Common myeloid progenitor, CD34-positive (primary cell): ENCODE measurements at places on chromosomes 4 and X.

GRCh38 chr4:53436251-53436650 is 58.8 kb downstream of the FIP1L1 start:
- H3K27me3 ChIP-seq = no peaks in the 10 kb centered on the region
- no peak overlapping the region for H3K27ac ChIP-seq
- no peak for DNase-seq
- no peaks in the 10 kb centered on the region for H3K4me1 ChIP-seq
- no peak overlapping the region for H3K4me3 ChIP-seq

- H3K4me1 ChIP-seq = no peaks in the 10 kb centered on the region
- no peak overlapping the region for H3K27ac ChIP-seq
- no peak overlapping the region for H3K4me3 ChIP-seq
Measured at GRCh38 chr4:95470622-95471021, 78.2 kb downstream of the UNC5C start.

DNA sequence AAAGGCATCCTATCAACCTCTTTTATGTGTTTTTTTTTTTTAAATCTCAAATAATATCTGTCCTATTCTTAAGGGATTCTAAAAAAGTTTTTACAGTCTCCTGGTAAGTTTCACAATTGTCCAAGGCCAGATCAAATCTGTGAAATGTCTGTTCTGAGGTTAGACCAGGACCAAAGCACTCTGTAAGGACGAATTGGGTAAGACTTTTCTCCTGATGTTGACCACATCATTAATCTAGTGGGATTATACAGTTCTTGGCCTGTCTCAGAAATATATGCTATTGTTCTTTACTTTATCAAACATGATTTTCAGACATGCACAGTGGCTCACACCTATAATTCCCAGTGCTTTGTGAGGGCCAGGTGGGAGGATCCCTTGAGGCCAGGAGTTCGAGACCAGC is 45.8 kb upstream of the TMEM131L start:
- H3K36me3 ChIP-seq = no peaks in the 10 kb centered on the region
- no peak overlapping the region for H3K27ac ChIP-seq
- no peak for DNase-seq
- no peak overlapping the region for H3K4me3 ChIP-seq
- no peaks in the 10 kb centered on the region for H3K4me1 ChIP-seq
- H3K27me3 ChIP-seq = no peaks in the 10 kb centered on the region

- no peaks in the 10 kb centered on the region for H3K27me3 ChIP-seq
- no peak overlapping the region for H3K4me3 ChIP-seq
- DNase-seq = no peak
- H3K4me1 ChIP-seq = no peaks in the 10 kb centered on the region
- no peak overlapping the region for H3K27ac ChIP-seq
- H3K36me3 ChIP-seq = no peaks in the 10 kb centered on the region
Measured at GRCh38 chrX:37659047-37659446, 26.5 kb upstream of the XK start.

- H3K27me3 ChIP-seq = no peaks in the 10 kb centered on the region
- no peak overlapping the region for H3K4me3 ChIP-seq
- no peak overlapping the region for H3K27ac ChIP-seq
- H3K36me3 ChIP-seq = peaks cover 3% of the 10 kb centered on the region
- peak; percentile 71 for DNase-seq
Measured at GRCh38 chr4:150482581-150482980, 99.4 kb upstream of the MAB21L2 start.

GRCh38 chr4:145315811-145316225 is 135.4 kb upstream of the OTUD4 start:
- no peak overlapping the region for H3K27ac ChIP-seq
- no peak overlapping the region for H3K4me3 ChIP-seq
- DNase-seq = no peak
- H3K27me3 ChIP-seq = no peaks in the 10 kb centered on the region

DNA sequence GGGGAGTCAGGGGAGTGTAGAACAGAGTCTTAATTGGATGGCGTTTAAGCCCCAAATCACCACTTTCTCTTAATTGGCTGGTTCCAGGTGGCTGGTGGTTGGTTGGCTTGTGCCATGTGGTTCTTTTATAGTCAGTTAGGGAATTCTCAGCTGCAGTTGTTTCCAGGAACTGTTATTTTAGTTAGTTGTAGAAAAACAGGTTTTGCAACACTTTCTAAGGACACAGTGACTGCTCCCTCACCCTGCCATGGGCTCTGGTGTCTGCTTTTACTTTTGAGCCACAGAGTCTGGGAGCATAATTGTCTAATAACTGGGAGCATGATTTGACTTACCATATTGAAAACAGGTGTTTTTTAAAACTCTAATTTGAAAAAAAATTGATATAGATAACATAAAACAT is 75.8 kb upstream of the PCDH18 start:
- no peaks in the 10 kb centered on the region for H3K27me3 ChIP-seq
- H3K36me3 ChIP-seq = no peaks in the 10 kb centered on the region
- no peak overlapping the region for H3K4me3 ChIP-seq
- no peak for DNase-seq
- no peak overlapping the region for H3K27ac ChIP-seq

DNA sequence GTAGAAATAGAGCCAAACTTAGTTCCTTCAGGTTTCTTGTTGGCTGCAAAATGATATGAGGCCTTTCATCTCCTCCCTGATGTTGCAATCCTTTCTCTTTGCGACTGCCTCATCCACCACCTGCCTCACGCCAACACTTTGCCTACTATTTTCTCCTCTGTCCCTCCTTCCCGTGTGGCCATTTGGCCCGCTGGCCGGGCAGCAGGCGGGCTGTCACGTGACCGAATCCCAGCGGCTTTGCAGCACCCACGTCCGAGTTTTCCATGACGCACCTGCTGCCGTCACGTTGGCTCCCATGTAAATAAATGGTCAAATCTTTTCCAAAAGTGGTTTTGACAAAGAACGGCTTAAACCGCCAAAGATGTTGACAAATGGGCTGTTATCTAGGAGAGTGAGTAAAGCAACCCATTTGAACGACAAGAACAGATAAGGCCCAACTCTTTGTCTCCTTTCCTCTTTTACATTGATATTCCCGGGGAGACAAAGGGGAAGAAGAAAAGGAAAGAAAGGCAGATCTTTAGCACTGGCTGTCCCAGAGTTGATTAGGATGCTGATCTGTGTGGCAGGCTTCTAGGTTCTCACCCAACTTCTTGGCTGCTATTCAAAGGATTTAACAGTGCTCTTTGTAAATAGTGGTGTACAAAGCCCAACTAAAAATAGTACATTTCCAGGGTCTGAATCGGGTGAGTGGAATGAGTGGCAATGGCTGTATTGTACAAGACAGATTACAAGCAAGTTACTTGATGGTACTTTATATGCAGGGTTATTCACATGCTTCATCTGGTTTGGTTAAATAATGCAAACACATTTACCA is 174.2 kb upstream of the JADE1 start:
- no peak overlapping the region for H3K27ac ChIP-seq
- no peak for DNase-seq
- H3K4me3 ChIP-seq = no peak overlapping the region
- no peaks in the 10 kb centered on the region for H3K4me1 ChIP-seq

GRCh38 chr4:6914448-6914847 is 4.8 kb downstream of the TBC1D14 start:
- no peak for DNase-seq
- H3K4me3 ChIP-seq = no peak overlapping the region
- H3K4me1 ChIP-seq = peaks cover 68% of the 10 kb centered on the region
- H3K27ac ChIP-seq = no peak overlapping the region

- H3K27me3 ChIP-seq = no peaks in the 10 kb centered on the region
- no peak for DNase-seq
- no peak overlapping the region for H3K4me3 ChIP-seq
- no peak overlapping the region for H3K27ac ChIP-seq
- H3K4me1 ChIP-seq = peaks cover 25% of the 10 kb centered on the region
- H3K36me3 ChIP-seq = no peaks in the 10 kb centered on the region
Measured at GRCh38 chr4:3374011-3374645, 67.6 kb upstream of the HGFAC start.

DNA sequence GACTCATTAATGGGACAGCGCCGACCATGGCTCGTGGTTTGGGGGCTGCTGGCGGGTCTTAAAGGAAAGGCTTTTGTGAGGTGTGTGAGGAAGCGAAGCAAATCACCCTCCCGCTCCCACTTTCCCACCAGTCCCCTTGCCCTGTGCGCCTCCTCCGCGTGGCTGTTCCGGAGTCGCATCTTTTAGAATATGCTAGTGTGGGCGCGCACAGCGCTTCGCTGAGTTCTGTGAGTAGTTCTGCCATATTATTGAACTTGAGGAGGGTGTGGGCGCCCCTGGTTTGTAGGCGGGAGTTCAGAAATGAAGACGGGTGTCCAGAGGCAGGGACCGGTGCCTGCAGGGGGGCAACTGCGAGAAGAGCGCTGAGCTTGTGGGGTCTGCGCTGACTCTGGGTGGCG is 49.1 kb downstream of the ZNF141 start:
- H3K27me3 ChIP-seq = no peaks in the 10 kb centered on the region
- no peaks in the 10 kb centered on the region for H3K36me3 ChIP-seq
- no peak overlapping the region for H3K4me3 ChIP-seq
- no peak overlapping the region for H3K27ac ChIP-seq
- H3K4me1 ChIP-seq = peaks cover 7% of the 10 kb centered on the region
- DNase-seq = no peak

- no peak for DNase-seq
- H3K36me3 ChIP-seq = no peaks in the 10 kb centered on the region
- H3K27ac ChIP-seq = no peak overlapping the region
- no peaks in the 10 kb centered on the region for H3K4me1 ChIP-seq
- H3K27me3 ChIP-seq = no peaks in the 10 kb centered on the region
Measured at GRCh38 chrX:152989292-152989658, 4.6 kb downstream of the PNMA5 start.

DNA sequence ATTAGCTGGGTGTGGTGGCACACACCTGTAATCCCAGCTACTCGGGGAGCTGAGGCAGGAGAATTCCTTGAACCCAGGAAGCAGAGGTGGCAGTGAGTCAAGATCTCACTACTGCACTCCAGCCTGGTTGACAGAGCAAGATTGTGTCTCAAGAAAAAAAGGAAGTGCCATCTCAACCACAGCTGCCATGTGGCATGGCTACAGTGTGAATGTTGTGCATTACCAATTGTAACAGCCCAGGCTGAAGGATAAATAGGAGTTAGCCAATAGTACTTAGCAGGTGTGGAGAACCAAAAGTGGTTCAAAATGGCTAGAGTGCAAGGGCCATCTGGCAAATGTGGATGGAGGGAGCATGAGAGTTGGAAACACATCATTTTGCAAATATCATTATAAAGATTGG is 28.9 kb downstream of the SLC25A5 start:
- H3K27ac ChIP-seq = no peak overlapping the region
- no peaks in the 10 kb centered on the region for H3K36me3 ChIP-seq
- peak; percentile 81 for DNase-seq
- H3K4me1 ChIP-seq = peaks cover 23% of the 10 kb centered on the region

- H3K27ac ChIP-seq = no peak overlapping the region
- H3K4me3 ChIP-seq = no peak overlapping the region
- peaks cover 5% of the 10 kb centered on the region for H3K36me3 ChIP-seq
- no peaks in the 10 kb centered on the region for H3K27me3 ChIP-seq
- H3K4me1 ChIP-seq = peaks cover 18% of the 10 kb centered on the region
Measured at GRCh38 chr4:101018836-101019235, 328.5 kb downstream of the PPP3CA start.

DNA sequence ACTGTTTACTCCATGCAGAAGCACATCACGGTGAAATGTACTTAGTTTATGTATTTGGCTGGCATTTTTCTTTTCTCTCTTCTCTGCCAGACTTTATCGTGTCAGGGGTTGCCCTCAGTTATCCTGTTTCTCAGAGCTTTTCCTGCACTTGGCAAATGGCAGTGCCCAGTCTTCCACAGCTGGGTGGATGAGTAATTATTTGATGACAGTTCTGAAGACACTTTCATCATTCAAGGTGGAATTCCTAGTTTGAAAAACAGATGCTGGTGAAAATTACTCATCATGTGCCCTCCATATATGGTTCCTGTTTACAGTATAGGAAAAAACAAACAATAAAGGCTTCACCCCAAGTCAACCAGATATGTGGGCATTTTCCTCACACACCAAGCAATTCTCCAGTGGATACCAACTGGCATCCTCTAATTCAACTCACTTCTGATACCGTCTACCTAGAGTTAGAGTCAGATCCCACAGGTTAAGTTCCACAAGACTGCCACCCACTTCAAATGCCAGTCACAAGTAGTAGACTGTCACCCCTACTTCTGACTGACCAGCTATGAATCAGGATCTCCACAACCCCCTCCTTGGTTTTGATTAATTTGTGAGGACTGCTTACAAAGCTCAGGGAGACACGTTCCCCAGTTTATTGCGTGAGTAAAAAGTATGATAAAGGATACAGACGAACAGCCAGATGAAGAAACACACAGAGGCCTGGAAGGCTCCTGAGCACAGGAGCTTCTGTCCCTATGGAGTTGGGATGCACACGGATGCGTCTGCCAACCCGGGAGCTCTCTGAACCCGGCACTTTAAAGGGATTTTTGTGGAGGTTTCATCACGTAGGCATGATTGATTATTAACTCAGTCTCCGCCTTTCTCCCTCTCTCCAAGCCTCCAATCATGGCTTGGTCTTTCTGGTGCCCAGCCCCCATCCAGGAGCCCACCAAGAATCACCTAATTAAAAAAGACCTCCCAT is 72.9 kb downstream of the CLDN34 start:
- H3K36me3 ChIP-seq = no peaks in the 10 kb centered on the region
- DNase-seq = no peak
- no peak overlapping the region for H3K27ac ChIP-seq

DNA sequence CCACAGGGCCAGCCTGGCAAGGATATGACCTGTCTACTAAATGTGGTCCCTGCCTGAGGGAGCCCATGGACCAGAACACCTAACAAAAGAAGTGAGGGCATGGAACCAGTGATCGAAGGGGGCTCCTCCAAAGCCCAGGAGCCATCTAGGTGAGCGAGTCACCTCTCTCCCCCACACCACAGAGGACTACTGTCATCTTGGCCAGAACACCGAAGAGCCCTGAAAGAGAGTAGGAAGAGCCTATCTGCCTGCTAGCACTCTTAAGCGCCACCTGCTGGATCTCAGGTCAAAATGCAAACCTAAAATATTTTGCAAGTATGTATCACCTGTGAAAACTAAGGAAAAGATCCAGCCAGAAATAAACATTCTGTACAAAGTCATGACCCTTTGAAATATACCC is 137.9 kb upstream of the ZXDB start:
- no peak overlapping the region for H3K4me3 ChIP-seq
- peak; percentile 40 for DNase-seq
- no peaks in the 10 kb centered on the region for H3K36me3 ChIP-seq

GRCh38 chr4:39928538-39928937 is 49.2 kb downstream of the PDS5A start:
- peaks cover 2% of the 10 kb centered on the region for H3K4me1 ChIP-seq
- no peak overlapping the region for H3K27ac ChIP-seq
- peaks cover 16% of the 10 kb centered on the region for H3K36me3 ChIP-seq
- H3K27me3 ChIP-seq = no peaks in the 10 kb centered on the region
- no peak overlapping the region for H3K4me3 ChIP-seq
- no peak for DNase-seq

DNA sequence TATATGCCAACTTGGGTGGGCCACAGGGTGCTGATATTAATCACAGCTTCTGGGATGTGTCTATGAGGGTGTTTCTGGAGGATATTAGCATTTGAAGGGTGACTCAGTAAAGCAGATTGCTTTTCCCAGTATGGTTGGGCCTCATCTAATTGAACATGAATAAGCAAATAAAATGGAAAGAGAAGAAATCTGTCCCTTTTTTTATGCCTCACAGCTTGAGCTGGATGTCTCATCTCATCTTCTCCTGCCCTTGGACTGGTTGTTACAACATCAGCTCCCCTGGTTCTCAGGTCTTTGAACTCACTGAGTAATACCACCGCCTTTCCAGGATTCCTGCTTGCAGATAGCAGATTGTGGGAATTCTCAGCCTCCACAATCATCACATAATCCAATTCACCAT is 1149.2 kb downstream of the PCDH18 start:
- no peaks in the 10 kb centered on the region for H3K27me3 ChIP-seq
- no peaks in the 10 kb centered on the region for H3K4me1 ChIP-seq
- no peaks in the 10 kb centered on the region for H3K36me3 ChIP-seq
- no peak overlapping the region for H3K27ac ChIP-seq
- H3K4me3 ChIP-seq = no peak overlapping the region
- no peak for DNase-seq
